ENCODE measurements at places on chromosomes 5 and 9.
A peak's percentile ranks its signal among the peaks of the same experiment; 100 is the strongest.

DNA sequence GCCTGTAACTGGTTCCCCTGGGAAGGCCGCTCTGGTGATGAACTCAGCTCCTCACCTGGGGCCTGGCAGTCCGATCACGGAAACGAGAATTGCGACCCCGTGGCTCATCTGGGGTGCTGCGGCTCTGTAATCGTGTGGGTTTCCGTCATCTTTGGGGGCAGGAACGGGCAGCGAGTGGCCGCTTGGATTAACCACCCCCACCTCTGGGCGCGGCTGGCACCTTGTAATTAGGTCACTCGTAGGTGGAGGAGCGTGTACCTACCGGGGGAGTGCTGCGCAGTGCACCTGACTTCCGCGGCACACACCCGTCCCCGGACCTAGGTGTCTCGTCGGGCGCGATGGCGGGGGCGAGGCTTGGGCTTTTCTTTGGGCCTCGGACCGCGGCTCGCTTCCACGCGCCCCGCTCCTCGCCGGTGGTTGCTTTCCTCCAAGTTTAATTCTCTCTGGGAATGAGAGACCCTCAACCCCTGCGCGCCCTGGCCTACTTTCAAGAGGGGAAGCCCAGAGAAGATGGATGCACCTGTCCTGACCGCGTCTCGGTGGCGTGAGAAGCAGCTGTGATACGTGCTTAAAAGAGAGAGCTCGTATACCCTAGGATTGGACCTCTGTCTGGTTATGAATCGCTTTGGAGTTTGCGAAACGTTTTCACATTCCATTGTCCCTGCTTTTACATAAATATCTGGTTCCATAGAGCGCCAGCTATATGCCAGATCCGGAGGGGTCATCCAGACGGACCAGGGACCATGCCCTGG, 744 bp upstream of the PPP2CA start:
- peak; percentile 89 for DNase-seq

DNA sequence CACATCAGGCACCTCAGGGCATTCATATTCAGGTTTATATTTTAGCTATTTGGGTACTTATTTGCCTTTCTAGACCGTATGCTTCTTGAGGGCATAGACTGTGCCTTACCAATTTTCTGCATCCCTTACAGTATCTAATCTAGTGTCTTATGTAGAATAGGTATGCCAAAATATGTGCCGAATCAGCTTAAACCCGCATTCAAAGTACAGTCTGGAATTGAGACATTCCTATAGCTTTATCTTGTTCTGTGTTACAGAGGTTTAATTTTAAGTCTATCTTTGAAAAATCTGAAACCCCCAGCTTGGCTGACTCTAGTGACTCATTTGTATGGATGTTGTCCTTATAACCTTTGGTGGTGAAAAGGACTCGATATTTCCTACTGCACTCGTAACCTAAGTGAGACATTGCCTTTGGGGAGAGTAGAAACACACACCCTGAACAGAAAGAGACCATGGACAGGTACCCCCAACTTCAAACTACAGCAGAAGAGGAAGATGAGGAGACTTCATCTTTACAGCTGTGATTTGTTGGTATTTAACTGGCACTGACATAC, 27.0 kb upstream of the TMOD1 start:
- no peak for DNase-seq

- no peak for DNase-seq
Measured at GRCh38 chr5:81726297-81726696, 24.6 kb downstream of the SSBP2 start.

DNA sequence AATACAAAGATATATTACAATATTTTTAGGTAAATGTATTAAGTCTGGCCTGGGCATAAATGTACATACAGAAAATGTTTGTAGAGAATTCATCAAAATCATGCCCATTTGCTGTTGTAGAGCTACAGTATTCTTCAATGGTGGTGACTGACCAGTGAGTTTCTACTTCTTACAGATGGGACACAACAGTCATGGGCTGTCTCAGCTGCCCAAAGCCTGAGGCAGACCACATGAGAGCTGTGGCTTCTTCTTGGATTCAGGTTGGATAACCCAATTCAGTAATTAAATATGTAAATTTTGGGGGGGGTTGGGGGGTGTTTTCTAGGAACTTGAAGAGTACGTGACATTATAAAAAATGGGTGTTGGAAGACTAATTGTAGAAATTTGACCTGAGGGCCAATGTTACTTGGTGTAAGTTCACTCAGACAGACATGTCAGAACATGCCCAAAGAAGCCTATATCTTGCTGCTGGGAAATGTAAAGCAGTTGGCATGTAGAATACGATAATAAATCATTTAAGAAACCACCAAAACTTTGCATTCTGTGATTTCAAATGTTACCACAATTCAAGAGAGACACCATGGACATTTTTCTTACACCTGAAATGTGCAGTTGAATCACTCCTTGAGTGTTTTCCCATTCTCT, 17.9 kb downstream of the STARD4 start:
- no peak for DNase-seq

DNA sequence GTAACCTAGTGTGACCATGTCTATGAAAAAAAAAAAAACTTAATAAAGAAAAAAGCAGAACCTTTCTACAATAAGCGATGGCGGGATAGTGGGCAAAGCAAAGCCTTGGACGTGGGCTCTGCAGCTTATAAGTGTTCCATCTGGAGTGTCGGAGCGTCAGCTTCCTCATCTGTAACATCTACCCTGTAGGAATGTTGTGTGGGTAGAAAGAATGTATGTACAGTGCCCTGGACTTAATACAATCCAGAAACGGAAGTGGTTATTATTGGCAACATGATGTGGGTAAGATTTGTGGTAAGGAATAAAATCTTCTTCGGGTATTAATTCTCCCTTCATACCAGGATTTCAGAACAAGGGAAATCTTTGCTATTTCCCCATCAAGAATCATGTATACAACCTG, 66.5 kb downstream of the SEMA5A start:
- DNase-seq, result no peak

DNA sequence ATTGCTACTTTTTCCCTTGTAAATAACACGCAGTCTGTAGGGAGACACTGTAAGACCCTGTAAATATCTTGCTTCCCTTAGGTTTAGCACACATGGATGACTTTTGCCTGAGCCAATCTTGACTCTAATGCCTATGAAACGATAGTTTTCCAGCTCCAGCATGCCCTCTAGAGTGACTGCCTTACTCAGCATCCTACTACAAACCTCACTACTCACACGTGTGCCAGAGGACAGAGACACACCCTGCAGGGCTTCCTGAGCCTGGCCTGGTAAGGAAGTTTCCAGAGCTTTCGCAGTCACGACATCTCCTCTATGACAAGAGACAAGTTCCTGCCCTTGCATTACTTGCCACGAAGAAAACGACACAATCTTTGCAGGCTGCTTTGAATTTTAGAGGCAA, 138.1 kb downstream of the ATPSCKMT start:
- DNase-seq, result no peak

DNA sequence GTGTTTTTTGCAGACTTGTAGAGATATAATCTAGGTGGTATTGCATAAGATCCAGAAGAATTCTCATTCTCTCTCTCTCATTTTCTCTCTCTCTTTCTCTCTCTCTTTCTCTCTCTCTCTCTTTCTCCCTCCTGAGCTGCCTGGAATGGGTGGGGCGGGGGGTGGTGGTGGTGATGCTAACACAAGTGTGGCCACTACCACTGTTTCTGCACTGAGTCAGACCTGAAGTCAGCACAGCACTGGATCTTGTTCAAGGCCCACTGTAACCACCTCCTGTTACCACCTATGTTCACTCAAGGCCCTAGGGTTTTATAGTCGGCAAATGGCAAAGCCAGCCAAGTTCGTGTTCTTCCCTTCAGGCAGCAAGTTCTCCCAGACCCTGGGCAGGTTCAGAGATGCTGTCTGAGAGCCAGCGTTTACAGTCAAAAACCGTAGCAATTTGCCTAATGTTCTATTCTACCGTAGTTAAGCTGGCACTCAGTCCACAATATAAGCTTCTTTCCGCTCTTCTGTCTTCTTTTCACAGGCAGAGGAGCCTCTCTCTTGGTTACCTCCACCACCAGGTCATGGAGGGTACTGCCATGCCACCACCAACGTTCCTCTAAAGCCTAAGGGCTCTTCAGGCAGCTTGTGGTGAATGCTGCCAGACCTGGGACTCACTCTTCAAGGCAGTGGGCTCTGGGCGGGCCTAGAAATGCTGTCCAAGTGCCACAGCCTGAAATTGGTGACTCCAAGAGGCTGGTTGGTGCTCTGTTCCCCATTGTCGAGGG, 235.7 kb upstream of the PRR16 start:
- no peak for DNase-seq

DNA sequence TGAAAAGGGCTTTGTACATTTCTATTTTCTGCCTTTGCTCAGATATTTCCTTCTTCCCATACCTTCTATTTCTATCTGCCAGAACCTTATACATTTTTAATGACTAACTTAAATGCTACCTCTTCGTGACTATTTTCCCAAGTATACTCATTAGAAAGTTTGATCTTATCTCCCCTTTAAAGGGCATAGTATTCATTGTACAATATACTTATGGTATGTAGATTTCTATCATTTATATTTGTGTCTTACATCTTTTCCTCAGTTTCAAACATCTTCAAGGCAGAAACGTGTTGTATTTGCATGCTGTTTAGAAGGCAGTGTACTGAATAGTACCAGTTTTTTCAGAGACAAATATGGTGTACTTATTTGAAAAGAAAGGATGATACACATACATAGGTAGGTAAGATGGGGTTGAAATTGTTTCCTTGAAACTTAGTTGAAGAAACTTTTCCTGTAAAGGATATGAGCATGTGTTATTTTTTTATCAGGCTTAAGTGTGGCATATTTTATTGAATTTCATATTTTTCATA, 518.1 kb upstream of the NUDT12 start:
- no peak for DNase-seq

GRCh38 chr5:177130211-177131018, 3.2 kb upstream of the NSD1 start:
- no peak for DNase-seq

DNA sequence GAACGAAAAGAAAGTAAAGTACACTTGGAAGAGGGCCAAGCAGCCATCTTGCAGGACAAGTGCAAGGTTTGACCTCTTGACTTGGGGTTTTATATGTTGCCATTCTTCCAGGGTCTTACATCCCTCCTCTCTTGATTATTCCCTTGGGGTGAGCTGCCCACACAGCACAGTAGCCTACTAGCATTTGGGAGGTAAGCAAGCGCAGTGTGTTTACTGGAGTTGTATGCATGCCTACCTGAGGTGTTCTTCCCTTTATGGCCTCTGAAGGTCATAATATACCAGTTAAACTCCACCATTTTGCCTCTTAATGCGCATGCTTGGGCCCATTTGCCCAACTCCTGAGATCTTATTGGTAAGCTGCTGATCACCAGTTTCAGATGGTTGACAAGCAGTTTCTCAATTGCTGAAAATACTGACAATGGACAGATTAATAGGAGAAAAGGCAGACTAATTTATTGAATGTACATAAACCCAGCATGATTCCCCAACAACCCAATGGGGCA, 173.8 kb upstream of the SLC30A5 start:
- no peak for DNase-seq

- peak; percentile 82 for DNase-seq
Measured at GRCh38 chr5:135386886-135387628, 12.0 kb downstream of the MACROH2A1 start.

- DNase-seq, result no peak
Measured at GRCh38 chr5:102289251-102289899, 6.7 kb downstream of the SLCO4C1 start.

DNA sequence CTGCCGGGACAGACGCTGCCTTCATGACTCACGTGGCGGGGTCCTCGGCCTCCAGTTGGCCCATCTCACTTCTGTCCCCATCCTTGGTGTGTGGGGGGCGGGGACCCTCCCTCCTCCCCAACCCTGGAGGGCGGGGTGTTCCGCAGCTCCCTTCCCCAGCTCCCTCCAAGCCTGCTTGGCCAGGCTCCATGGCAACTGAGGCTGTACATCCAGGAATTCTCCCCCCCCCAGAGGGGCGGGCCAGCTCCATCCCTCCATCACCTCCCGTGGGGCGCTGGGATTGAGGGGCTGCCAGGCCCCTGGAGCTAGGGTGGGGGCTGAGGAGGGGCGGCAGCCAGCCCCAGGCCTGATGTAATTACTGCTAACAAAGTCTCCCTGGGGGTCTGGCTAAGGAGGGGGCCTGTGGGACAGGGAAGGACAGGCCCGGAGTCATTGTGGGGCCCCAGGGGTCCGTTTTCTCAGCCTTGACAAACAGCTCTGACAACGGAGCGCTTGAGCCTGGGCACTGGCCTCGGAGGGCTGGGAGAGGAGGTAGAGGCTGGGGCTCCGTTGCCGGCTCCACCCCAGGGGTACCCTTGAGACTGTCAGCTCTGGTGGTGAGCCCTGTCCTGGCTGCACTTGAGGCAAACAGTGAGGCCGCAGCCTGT, 8.0 kb downstream of the DIPK1B start:
- DNase-seq, result no peak

- no peak for DNase-seq
Measured at GRCh38 chr5:76292620-76293322, 110.3 kb upstream of the IQGAP2 start.

GRCh38 chr9:25177858-25178257, 500.4 kb downstream of the TUSC1 start:
- no peak for DNase-seq

- DNase-seq, result no peak
Measured at GRCh38 chr9:129058965-129059795, 21.7 kb upstream of the DOLPP1 start.

- no peak for DNase-seq
Measured at GRCh38 chr5:143229896-143230675, 173.4 kb downstream of the NR3C1 start.

DNA sequence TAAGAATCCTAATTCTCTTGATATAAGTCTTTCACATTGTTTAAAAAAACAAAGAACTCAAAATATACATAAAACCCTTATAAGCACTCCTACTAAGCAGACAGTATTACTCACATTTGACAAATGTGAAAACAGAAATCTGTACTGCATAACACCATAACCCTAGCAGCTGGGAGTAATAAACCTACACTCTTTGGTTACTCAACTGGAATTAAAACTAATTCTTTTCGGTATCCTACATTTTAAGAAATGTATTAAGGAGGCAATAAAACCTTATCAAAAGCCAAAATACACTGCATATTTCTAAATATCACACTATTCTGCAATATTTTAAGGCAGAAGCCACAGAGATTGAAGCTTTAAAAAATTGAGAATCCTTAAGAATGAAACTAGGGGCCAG, 6.8 kb downstream of the AUH start:
- DNase-seq, result no peak

GRCh38 chr5:7851617-7852289, 820 bp upstream of the CFAP90 start:
- DNase-seq, result no peak

All from colonic mucosa (tissue), 4 donors.